ENCODE measurements at places on chromosomes 11 and 22. TPM values are rescaled to one million over a fixed set of nuclear protein-coding genes. Genes with fewer than 3 reads are reported as not detected.

The TMEM121B gene
- 1.0 TPM for polyA plus RNA-seq

The TMX2 gene
- polyA plus RNA-seq = 127 TPM

The APOBEC3B gene
- 7.4 TPM for polyA plus RNA-seq

GRCh38 chr22:49962012-49962750 is 1.6 kb downstream of the PIM3 start:
- DNase-seq = no peak

The NOL12 gene
- polyA plus RNA-seq = 19.9 TPM

DNA sequence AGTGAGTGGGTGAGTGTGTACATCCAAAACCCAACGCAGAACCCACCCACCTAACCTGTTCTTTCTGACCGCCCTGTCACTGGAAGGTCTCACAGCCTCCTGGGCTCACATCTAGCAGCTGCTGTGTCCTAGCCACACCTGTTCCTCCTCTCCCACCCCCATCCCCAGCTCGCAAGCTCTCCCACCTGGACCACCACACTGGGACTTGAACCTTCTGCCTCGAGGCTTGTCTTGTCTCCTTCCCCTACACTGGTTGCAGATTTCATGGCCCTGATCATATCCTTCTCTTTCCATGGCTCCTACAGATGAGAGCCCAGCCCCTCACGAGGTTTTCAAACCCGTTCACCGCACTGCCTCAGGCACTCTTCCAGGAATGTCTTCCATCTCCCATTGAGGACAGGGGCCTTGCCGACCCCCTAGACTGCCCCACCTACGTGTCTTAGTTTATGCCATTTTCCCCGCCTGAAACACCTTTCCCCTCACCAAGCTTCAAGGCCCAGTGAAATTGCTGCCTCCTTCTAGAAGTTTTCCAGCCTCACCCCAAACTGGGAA is 6.7 kb downstream of the IFITM10 start:
- no peak for DNase-seq

GRCh38 chr11:6397156-6397555 is 6.9 kb downstream of the SMPD1 start:
- no peak for DNase-seq

- no peak for DNase-seq
Observed at GRCh38 chr11:125157953-125158680, 6.4 kb upstream of the PKNOX2 start.

The TMEM191B gene
- 4.8 TPM for polyA plus RNA-seq

DNA sequence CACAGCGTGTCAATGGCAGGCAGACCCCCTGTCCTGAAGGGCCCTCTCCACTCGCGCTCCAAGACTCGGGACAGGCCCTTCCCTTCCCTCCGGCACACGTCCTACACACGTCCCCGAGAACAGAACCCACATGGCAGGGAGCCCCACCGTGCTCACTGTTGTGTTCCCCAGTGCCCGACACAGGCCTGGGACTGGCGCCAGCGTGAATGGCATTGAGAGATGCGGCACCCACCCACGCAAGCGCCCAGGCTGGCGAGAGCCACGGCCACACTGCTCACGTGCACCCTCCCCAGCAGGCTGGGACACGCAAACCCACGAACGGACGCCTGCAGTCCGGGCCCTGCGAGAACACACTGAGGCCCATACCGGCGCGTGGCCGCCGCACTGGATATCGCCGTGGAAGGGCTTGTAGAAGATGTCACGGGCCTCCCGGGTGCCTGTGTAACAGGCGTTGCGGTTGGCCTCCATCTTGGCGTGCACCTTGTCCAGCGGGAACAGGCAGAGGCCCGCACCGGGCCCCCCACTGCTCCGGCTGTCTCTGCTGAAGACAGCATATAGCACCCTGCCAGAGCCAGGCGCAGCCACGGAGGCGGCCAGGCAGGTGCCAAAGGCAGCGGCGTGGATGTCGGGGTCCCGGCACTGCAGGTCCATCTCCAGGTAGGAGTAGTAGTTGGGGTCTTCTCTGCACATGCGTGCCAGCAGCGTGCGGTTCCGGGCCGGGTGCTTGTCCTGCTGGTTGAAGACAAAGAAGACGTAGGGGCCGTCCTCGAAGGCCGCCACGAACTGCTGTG is 18.1 kb downstream of the PLXNB2 start:
- DNase-seq = no peak

- DNase-seq = no peak
Observed at GRCh38 chr22:38204784-38205183, 3.0 kb downstream of the MAFF start.

DNA sequence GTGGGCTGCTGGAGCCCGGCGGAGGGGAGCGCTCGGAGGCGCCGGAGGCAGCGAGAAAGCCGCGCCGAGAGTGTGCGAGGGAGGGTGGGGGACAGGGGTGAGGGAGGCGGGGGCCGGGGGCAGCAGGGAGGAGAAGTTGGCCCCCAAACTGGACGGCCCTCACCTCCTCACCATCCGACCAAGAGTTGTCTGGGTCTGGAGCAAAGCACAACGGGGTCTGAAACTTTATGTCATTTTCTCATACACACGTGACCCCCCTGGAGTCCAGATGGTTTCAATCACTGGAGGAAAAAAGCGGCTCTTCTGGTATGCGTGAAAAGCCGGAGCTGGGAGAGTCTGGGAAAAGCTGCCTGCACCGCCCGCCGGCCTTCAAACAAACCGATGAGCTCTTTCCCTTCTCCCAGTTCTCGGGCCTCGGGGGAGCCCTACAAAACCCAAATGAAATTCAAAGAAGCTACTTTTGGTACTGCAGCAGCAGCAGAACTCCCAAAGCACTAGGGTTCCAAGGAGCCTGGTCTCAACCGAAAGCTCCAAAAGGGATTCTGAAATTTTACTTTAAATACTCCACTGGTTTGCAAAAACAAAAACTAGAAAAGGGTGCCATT is 39.7 kb upstream of the AKIP1 start:
- DNase-seq = peak; percentile 97

The INS gene
- polyA plus RNA-seq = not detected

The LDHAL6A gene
- 0.74 TPM for polyA plus RNA-seq

The MB gene
- not detected for polyA plus RNA-seq

GRCh38 chr11:396948-397548 is 3.0 kb downstream of the PKP3 start:
- no peak for DNase-seq

- no peak for DNase-seq
Observed at GRCh38 chr22:43511276-43511910, 99.6 kb downstream of the MPPED1 start.

- DNase-seq = no peak
Observed at GRCh38 chr11:67113231-67113721, 5.8 kb upstream of the KDM2A start.

DNA sequence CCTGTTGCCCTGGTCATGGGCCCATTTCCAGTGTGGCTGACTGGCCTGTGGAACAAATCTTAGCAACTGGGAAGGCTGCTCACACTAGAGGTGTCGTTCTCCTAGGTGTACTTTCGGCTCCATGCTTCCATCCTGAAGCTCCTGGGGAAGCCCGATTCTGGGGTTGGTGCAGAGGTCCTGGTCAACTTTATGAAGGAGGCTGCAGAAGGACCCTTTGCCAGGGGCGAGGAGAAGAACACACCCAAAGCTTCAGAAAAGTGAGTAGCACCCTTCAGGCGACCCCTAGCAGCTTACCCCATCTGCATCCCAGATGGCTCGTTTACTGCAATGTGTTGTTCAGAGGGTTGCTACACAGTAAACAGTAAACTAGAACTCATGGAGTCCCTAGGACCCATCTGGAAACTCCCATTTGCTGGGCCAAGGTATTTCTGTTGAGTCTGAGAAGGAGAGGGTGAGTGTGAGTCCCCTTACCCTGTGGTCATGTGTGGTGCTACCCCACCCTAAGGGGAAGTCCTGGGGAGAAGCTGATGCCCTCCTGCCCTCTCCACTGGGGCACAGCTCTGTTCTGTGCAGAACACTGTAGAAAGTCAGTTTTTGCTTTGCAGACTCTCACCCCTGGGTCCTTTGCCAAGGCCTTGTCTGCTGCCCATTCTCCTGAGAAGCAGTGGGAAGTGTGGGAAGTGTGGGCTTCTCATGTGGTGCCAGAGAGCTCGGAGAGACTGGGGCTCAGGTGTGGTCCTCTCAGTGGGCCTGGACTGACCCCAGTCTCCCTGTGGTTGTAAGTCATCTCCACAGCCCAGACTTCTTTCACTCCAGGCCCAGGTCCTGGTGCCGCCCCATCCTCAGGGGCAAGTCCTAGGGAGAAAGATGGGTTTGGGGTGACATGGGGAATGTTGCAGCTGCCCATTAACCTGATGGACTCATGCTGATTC is 85.0 kb downstream of the CABIN1 start:
- DNase-seq = no peak

- DNase-seq = no peak
Observed at GRCh38 chr11:19088791-19089190, 28.2 kb upstream of the ZDHHC13 start.

- DNase-seq = peak; percentile 50
Observed at GRCh38 chr11:26753723-26754504, 32.1 kb upstream of the SLC5A12 start.

DNA sequence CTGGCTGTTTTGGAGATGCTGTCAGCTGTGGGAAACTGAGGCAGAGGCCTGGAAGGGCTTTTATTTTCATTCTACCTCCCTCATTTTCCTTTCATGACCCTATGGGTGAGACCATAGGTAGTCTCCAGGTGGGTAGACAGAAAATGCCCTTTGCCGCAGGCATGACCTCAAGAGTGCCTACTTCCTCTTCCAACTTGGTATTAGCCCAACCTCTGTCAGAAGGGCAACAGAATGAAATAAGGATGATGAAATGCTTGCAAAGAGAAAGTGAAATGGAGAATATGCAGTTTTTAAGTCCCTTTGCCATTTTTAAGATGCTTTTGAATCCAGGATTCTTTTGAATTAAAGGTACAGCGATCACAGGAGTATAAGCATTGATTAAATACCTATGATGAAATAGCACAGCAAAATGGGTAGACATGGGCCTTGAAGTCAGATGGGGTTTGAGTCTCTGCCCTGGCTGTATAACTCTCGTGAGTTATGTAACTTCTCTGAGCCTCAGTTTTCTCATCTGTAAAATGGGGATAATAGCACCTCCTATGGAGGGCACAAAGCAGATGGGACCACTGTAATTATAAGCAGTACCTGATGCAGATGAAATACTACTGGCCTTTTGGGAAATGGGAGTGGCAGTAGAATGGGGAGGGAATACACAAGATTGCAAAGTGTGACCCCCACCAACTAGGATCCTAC is 3.7 kb downstream of the ASPHD2 start:
- no peak for DNase-seq

The APOA5 gene
- not detected for polyA plus RNA-seq

DNA sequence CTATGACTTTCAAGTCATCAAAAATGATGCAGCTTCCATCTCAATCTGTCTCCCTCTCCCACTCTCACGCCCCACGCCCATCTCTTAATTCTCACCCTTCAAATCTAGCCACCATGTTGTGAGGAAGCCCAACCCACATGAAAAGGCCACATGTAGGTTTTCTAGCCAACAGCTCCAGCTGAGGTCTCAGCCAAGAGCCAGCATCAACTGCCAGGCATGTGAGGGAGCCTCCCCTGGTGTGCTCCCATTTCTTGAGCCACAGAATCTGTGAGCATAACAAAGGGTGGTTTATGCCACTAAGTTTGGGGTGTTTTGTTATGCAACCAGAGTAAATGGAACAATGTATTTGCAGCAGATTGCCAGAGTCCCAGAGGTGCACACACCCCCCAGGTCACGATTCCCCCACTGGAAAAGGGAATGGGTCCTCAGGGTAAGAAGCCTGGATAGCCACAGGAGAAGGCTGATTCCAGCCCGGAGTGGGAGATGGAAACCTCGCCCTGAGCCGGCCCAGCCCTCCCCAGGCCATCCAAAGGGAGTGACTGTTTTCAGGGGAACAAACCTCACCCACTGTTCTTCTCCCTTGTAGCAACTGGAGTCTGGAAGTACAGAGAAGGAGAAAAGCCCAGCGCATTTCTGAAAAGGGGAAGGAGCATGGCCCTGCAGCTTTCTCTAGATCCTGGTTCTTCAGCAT is 20.0 kb upstream of the LINC01488 start:
- DNase-seq = no peak

- DNase-seq = no peak
Observed at GRCh38 chr22:38823076-38823475, 20.8 kb downstream of the NPTXR start.

The MFNG gene
- polyA plus RNA-seq = 10.4 TPM

The EXPH5 gene
- 2.9 TPM for polyA plus RNA-seq

- no peak for DNase-seq
Observed at GRCh38 chr11:62353841-62354240, 16.6 kb downstream of the ASRGL1 start.

The DMC1 gene
- polyA plus RNA-seq = 4.1 TPM

DNA sequence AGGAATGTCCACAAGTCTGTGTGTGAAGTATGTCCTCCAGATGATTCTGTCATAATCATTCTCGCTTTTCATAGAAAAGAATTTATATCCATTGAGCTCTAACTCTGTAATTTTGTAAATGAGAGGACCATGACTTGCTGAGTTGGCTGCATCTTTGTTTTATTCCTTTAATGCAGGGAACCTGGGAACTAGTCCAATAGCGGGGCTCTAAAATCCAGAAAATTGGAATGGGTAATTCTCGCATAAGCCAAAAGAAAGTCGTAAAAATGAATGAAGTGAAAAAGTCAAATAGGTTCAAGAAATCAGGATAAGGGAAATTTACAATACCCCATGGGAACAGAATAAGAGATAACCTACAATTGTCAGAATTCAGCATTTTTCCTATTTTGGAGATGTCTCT is 232.5 kb downstream of the RAB38 start:
- no peak for DNase-seq

DNA sequence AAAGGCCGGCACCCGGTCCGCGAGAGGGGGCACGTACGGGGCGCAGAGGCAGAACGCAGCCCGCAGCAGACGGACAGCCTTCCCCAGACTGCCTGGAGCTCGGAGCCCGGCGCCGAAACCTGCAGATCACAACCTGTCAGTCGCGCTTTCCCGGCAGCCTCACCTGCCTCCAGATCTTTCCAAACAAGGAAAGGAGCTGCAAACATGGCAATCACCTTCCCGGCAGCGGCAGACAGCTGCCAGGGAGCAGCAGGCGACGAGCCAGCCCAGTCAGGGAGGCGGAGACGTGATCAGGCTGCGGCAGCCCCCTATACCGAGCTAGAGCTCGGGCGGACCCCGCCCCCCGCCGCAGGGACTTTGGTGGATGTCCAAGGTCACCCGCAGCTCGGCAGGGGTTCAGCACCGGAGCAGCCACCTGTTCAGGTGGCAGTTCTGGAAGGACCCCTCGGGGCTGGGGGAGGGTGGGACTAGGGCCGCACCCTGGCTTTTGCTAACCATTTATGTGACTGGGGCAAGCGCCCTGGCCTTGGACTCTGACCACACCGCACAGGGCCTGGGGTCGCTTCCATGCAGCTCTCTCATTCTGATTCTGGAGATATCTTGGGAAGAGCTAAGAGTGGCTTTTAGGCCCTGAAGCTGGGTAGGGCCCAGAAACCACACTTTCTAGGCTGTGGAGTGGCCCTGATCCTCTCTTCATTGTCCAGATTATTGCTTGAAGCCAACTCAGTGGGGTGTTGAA is 143.8 kb downstream of the NECTIN1 start:
- DNase-seq = no peak
